ENCODE measurements at places on chromosomes 1 and 21.

DNA sequence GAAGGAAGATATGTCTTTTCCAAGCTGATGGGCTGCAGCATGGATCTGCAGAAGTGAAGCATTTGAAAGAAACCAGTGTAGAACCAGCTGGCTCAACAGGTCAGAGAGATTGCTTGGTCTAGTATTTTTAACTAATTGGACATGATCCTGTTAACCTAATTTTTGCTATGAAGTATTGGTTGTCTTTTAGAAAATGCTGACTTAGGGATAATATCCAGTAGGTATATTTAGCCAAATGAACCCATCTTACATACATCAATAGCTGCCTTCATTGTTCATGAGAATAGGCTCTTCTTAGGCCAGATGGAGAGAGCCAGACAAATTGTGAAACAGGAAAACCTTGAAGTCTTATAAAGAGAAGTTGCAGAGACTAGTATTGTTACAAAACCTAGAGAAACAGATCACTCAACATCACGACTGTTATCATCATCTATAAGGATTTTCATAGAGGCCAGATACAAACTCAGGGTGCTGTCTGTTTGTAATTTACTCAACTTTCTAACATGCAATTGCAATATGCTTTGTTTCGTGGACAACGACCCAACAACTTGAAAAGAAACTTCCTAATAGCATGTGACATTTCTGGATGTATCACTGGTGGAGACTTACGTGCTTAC lies 148.2 kb downstream of the DISC1 start:
- DNase-seq, result no peak

DNA sequence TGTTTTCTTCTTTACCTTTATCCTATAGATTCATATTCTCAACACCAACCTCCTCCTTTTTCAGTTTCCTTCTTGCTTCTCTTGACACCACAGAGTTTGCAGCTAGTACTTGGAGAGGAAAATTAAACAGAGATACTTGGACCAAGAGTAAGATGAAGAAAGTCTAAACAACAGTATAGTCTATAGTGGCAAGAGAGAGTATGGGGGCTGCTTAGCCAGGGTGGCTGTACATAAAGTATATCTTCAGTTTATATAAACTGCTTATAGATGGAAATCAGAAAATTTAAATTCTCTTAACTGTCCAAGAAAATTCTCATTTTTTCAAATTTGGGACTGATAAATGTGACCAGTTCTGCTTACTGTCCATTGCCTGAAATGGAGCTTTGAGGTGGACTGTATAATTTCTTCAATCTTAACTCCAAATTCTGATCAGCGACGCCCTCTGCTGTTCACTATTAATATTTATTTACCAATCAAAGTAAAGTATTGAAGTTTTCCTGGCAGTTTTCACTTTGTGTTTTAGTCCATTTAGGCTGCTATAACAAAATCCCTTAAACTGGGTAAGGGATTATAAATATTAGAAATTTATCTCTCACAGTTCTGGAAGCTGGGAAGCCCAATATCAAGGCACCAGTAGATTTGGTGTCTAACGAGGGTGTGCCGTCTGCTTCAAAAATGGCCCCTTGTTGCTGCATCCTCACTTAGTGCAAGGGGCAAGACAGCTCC lies 14.8 kb upstream of the METTL18 start:
- no peak for DNase-seq

GRCh38 chr1:112637254-112638109 lies 17.9 kb downstream of the CAPZA1 start:
- DNase-seq, result no peak

- DNase-seq, result no peak
Observed at GRCh38 chr1:172451002-172451443, 7.2 kb upstream of the PIGC start.

DNA sequence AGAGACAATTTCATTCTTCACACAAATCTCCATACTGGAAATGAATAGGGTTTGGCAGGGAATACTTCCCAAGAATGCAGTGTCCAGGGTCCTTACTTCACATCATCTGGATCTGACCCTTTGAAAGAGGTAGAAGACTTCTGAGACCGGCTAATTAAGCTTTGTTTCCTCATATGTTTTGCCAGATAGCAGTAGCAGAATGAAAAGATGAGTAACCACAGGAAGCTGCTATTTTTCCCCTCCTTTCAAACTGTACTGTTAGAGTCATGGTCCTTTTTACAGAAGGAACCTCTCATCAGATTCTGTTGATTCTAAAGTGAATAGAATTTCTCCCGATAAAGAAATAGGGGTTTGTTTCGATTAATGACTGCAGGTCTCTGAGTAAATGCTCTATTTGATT lies 1.4 kb upstream of the OLFML3 start:
- DNase-seq, result no peak

DNA sequence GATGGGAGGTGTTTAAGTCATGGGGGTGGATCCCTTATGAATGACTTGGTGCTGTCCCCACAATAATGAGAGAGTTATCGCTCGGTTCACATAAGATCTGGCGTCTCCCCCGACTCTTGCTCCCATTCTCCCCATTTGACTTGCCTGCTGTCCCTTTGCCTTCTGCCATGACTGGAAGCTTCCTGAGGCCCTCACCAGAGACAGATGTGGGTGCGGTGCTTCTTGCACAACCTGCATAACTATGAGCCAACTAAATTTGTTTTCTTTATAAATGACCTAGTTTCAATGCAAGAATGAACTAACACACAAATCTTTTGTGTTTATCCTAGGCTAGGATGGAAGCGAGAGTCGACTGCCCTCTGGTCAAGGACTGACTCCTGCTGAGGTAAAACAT lies 31.2 kb upstream of the CDC14A start:
- DNase-seq, result no peak

DNA sequence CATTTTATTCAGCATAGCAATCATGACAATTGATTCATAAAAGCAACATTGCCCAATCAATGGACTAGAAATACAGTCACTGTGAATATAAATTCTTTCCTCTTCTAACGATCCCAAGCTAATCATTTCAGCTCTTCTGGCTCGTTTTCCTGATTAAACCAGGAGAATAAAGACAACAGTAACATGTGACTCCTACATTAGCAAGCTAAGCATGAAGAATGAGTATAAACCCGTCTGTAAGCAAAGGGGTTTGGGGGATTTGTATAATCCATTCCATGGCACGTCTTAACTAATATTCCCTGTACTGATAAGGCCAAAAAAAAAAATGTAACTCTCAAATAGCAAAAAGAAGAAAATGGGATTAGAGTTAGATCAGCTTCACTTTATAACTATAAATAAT lies 21.6 kb downstream of the IRF2BP2 start:
- no peak for DNase-seq

DNA sequence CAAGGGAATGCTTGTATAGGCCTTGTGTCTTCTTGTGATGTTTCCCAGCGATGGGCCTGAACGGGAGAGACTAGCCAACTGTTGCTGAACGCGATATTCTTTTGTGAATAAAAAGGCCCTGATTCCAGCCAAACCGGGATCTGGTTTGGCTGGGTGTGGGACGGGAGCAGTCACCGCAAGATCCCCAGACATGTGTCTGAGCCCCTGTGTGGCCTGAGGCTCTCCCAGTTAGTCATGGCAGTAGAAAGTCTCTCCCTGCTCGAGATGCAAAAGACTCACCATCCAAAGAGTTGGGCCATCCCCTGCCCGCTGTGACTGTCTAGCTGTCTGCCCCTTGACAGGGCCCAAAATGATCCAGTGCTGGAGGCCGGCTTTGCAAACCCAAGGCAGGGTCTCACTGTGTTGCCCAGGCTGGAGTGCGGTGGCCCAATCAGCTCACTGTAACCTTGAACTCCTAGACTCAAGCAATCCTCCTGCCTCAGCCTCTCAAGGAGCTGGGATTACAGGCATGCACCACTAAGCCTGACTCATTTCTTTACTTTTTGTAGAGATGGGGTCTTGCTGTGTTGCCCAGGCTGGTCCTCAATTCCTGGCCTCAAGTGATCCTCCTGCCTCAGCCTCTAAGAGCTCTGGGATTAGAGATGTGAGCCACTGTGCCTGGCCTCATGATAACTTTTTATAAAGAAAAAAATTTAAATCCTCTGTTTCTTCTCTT lies 56.4 kb downstream of the KIF26B start:
- DNase-seq, result no peak

DNA sequence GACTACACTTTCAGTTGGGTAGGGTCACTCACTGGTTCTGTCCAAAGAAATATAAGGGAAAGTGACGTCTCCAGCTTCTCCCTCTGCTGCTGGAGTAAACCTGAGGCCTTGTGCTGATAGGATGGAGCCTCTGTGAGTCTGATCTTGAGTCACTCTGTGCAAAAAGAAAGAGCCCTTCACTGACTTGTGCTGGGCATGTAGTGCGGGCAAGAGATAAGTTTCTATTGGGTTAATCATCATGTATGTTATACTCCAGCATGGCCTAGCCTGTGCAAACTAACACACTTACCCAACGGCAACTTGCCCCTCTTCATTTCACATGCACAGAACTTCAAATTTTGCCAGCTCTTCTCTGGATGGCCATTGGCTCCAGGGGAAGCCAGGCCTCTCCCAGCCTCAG lies 118.5 kb upstream of the LMO4 start:
- DNase-seq, result no peak

DNA sequence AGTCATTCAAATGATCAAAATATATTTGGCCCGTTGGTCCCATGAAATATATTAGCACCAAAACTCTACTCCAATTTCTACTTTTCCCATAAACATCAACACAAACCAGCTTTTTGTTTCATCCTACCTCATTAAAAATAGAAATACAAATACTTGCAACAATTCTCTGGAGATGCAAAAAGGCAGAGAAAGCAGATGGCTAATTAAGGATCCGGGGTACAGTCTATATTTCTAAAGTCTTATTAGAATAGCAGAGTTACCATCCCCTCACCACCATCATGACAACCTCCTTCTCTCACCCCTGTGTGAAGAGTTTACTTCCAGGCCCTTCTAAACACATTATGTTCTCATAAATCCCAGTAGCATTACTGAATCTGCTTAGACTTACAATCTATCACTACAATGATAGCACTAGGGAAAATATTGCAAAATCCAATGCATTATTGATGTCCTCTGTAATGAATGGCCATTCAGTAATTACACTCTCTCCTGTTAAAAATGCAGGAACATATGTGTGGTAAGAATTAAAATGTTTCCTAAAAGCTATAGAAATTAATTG lies 133.8 kb downstream of the HHIPL2 start:
- no peak for DNase-seq

DNA sequence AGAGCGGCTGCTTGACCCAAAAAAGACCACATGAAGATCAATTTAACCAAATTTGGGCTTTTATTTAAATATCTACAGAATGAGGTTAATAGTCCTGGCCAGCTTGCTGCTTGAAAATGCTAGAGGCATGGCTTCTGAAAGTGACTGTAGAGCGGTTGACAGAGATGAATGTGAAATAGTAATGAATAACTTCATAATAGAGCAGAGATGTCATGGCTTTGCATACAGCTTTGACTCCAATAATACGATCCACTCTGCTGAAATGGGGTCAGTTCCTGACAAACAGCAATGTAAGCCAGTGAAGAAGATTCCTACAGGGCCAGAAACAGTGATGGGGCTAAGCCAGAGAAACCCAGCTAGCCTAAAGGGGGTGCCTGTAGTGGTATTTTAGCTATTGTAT lies 183.8 kb downstream of the PBX1 start:
- no peak for DNase-seq

DNA sequence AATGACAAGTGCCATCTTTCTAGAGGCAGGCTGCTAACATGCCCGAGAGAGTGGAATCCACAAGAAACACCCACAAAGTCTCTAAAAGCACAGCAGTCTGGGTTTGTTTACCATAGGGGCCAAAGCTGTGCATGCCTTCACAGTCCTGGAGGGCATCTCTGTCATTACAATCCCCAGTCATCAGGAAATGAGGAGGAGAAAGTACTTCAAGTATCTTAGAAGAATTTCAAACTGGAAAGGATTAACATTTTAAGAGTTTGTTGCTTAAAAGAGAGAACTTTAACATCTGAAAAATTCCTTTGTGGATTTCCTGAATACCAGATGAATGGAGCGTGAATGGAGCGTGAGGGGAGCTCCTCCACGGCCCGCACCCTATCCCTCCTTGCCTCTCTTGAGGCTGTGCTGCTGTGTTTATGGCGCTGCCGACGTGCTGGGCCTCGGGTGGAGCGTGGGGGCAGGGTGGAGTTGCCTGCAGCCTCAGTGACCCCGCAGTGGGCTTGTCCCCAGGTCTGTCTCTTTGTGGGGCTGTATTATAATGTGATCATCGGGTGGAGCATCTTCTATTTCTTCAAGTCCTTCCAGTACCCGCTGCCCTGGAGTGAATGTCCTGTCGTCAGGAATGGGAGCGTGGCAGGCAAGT lies 23.3 kb downstream of the SLC6A17 start:
- no peak for DNase-seq

- no peak for DNase-seq
Observed at GRCh38 chr21:25555492-25555891, 51.8 kb downstream of the MRPL39 start.

- no peak for DNase-seq
Observed at GRCh38 chr21:46067505-46068201, 30.3 kb upstream of the COL6A2 start.

- no peak for DNase-seq
Observed at GRCh38 chr1:156581661-156582387, 2.3 kb downstream of the TTC24 start.

GRCh38 chr1:170010443-170010842 lies 64.1 kb downstream of the KIFAP3 start:
- no peak for DNase-seq

GRCh38 chr1:232675260-232675659 lies 45.3 kb upstream of the SIPA1L2 start:
- no peak for DNase-seq

GRCh38 chr1:167122121-167122480 lies 28.2 kb downstream of the STYXL2 start:
- no peak for DNase-seq

- no peak for DNase-seq
Observed at GRCh38 chr1:72397786-72398185, 115.4 kb upstream of the NEGR1 start.

DNA sequence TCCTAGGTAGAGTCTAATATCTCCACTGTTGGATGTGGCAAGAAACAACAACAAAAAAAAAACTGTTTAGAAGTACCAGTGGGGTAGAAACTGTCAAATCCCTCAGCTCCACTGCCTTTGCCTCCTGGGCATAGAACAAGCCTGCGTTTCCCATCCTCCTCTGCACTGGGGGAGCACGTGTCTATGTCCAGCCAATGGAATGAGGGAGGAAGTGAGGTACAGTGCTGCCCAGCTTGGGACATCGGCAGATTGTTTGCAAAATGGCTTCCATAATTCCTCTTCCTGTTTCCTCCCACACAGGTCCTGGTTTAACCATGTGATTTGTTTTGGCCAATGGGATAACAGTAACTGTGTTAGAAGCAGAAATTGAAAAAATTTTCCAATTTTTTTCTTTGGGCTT lies 39.1 kb downstream of the PSMG1 start:
- DNase-seq, result no peak

- DNase-seq, result no peak
Observed at GRCh38 chr1:32899586-32900296, 1.4 kb downstream of the TMEM54 start.

- DNase-seq, result no peak
Observed at GRCh38 chr21:33998809-33999208, 74.6 kb upstream of the MRPS6 start.

- no peak for DNase-seq
Observed at GRCh38 chr1:22080191-22080590, 27.7 kb downstream of the CDC42 start.

Data from substantia nigra (tissue), 51 donors.